ENCODE measurements at places on chromosomes 7 and 10.

- DNase-seq = no peak
These were observed 49.5 kb downstream of the PIK3AP1 start for GRCh38 chr10:96670786-96671185.

DNA sequence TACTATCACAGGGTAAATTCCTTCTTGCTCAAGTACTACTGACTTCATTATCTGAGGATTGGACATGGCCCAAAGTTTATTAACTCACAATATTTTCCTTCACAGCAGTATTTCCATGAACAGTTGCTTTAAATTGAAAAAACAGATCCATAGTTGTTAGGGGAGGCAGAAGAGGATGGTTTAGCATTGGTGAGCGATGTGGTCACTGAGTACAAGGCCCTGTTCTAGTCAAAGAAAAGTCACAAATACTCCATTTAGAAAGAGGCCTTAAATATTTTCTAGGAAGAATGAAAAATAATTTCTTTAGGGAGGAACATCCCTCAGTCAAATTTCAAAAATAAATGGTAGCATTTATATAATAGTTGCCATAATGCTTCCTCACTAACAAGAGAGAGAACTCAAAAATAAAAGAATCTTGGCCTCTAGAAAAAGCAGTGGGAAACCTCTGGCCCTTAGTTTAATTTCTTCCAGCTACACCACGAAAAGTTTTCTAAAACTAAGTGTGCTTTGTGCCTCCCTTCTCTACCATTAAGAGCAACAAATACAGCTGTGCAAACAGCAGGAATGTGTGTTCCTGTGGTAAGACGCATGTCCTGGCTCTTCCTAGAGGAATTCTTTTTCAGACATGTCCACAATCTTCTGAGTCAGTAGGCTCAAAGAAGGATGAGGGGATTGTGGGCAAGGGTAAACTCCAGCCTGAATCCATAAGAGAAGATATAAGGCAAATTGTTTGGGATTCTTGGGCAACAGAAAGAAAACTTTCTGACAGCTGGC lies 105.7 kb downstream of the HOXA1 start:
- DNase-seq = no peak

DNA sequence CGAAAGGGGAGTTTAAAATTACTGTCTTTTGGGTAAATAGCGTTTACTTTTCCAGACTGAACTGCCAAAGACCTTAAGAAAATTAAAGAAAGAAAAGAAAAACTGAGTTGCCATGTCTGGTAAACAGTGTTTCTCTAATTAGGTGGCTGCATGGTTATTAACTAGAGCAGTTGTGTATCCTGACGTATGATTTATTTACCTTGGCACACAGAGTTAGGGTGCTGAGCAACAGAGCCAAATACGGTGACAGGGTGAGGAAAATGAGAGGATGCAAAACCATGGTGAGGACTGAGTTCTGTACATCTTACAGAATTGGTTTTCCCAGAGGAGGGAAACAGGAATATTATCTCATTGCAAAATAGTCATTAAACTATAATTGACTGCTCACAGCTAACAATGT lies 546.4 kb upstream of the FZD8 start:
- no peak for DNase-seq

- no peak for DNase-seq
These were observed 338.9 kb upstream of the MBL2 start for GRCh38 chr10:53111529-53111928.

DNA sequence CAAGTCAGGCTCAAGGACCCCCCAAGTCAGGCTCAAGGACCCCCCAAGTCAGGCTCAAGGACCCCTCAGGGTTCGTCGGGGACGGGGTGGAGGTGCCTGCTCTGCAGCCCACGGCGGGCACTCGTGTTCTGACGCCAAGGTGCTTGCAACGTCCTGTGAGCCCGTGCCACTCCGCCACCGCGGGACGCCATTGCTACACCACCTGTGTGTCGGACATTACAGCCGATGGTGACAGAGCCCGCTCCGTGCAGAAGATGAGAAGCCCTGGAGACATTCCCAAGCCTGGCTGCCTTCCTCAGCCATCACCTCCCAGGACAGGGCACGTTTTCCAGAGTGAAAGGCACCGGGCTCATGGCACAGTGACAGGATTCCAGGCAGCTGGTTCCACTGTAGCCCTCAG lies 97.7 kb upstream of the DNAAF5 start:
- no peak for DNase-seq

- DNase-seq = no peak
These were observed 29.5 kb downstream of the CARD11 start for GRCh38 chr7:3013975-3014792.

DNA sequence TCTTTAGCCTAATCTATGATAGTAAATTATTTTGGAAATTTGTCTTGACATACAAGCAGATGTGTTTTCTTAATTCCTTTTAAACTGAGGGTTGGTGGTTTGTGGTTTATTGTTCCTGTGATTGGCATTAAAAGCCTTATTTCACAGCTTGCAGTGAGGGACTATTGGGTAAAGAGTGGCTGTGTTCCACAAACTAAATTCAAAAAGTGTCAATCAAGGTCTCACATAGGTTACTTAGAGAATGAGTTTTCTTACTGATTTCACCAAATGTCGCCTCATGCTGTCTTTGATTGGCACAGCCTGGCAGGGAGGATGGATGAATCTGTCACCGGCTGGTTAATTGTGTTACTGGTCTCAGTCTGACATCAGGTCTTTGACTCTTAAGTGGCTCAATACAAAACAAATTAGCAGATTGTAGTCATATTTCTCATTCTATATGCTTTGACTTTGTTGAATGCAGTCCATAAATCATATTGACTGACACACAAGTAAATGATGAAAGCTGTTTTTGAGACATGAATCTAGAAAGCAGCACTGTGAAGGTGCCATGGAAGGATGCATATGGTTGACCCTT lies 66.8 kb upstream of the CYP26C1 start:
- no peak for DNase-seq

DNA sequence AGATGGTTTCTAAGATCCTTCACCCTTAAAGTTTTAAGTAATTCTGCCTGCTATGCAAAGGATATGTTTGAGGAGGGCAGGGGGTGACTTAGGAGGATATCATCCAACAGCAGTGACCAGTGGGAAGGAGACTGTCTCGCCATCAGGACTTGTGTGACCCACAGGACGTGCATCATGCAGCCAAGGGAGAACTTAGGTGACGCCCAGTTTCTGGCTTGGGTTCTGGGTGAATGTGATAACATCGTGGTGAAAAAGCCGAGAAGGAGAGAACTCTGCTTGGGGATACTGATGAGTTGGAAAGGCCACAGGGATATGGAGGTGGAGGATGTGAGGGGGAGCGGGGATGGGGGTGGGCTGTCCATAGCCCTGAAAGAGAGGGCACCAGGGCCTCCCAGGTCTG lies 3.8 kb downstream of the WIPI2 start:
- no peak for DNase-seq

Measured in NCI-H524 treated with DMSO at 0.1 percent for 48 hours (cell line).